ENCODE measurements at places on chromosomes 16 and 17.
A peak's percentile ranks its signal among the peaks of the same experiment; 100 is the strongest.

- DNase-seq: no peak
Observed at GRCh38 chr16:66006485-66006884, 360.0 kb upstream of the CDH5 start.

GRCh38 chr17:16155536-16155935 lies 59.8 kb downstream of the NCOR1 start:
- no peak for DNase-seq

- DNase-seq: no peak
Observed at GRCh38 chr17:6179017-6179416, 108.8 kb downstream of the WSCD1 start.

- no peak for DNase-seq
Observed at GRCh38 chr16:57244463-57244766, 644 bp upstream of the ARL2BP start.

DNA sequence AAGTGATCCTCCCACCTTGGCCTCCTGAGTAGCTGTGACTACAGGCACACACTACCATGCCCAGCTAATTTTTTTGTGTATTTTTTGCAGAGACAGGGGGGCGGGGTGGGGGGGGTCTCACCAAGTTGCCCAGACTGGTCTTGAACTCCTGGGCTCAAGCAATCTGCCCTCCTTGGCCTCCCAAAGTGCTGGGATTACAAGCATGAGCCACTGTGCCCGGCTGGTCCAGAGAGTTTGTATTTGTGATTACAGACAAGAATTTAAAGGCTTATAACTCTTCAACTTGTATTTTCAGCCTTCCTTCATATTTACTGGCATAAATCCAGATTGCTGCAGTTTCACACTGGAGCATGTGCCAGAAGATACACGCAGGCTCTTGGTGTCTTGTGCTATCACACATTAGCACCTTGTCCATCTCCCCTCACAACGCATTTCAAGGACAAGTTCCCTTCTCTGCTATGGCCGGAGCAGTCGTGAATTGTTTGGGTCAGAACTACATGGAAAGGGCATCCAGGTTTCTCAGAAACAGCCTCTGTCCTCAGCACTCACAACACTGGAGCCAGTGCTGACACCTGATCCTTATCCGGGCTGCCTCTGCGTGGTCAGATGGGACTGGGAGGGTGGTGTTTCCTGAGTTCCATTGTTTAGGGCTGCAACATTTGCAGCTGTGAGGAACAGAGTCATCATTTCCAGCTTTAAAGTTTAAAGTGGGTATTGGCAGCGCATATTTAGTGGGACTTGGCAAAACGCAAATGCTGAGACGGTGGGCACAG lies 28.1 kb downstream of the WSCD1 start:
- DNase-seq: peak; percentile 27

GRCh38 chr17:14303343-14304221 lies 2.7 kb downstream of the HS3ST3B1 start:
- DNase-seq: no peak

DNA sequence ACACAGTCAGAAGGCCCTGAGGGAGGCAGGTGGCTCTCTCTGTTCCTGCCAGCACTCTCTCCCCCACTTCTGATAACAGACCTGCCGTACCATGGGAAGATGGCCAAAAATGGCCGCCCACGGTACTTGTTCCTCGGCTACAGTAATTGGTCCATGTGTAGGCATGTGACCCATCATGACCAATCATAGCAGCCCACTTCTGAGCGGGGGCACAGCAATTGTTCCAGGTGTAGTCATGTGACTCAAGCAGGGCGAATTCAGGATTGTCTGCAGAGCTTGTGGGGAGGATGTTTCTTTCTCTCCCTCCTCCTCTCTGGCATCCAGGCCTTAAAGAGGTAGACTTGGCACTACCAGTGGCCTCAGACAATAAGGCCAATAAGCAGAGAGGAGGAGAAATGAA lies 250.4 kb downstream of the MRTFB start:
- DNase-seq: no peak

GRCh38 chr17:3282901-3283300 lies 15.3 kb downstream of the OR3A1 start:
- no peak for DNase-seq

GRCh38 chr17:81076141-81076679 lies 41.3 kb downstream of the BAIAP2 start:
- no peak for DNase-seq
